ENCODE measurements at places on chromosomes 6 and 20. TPM values are rescaled to one million over a fixed set of nuclear protein-coding genes. Genes with fewer than 3 reads are reported as not detected.

Gene PTGIS
- 169 TPM for total RNA-seq

GRCh38 chr20:57688864-57689263 lies 21.0 kb downstream of the PMEPA1 start:
- no peak for DNase-seq

DNA sequence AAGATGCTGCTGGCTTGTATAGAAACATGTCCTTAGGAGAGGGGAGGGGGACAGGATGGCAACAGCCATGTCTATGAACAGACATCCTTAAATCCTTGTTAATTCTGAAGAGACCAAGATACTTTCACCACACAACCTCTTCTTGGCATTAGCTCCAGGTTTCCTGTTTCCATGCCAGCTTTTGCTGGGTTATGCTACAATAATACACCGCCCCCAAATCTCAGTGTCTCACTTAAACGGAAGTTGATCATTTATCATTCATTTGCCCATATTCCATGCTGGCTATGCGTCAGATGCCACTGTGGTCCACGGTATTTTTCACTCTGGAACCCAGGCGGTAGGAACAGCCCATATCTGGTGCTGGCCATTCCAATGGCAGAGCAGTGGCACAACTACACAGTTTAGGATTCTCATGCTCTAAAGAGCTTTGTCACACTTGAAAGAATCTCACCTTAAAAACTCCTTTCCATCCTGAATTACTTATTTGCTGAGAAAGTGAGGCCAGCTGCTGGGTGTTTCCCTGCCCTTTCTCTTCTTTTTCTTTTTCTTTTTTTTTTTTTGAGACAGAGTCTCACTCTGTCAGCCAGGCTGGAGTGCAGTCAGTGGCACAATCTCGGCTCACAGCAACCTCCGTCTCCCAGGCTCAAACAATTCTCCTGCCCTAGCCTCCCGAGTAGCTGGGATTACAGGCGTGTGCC lies 3.7 kb upstream of the RNASET2 start:
- DNase-seq, result no peak

DNA sequence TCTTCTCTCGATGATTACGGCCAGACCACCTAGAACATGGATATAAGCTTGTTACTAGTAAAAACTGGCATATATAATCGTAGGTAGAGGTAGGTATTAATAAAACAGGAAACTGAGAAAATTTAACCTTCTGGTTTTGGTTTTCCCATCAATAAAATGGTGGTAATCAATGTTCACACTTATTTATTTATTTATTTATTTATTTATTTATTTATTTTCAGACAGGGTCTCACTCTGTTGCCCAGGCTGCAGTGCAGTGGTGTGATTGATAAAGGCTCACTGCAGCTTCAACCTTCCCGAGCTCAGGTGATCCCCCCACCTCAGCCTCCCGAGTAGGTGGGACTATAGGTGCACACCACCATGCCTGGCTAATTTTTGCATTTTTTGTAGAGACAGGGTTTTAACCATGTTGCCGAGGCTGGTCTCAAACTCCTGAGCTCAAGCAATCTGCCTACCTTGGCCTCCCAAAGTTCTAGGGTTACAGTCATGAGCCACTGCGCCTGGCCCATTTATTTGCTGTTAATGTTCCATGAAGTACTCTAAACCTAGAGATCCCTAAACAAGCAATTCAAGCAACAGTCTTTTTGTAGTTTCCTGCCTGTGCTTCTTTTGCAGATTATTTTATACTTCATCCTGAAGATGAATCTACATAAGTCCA lies 11.5 kb downstream of the TOMM6 start:
- DNase-seq, result no peak

Gene SLC24A3
- total RNA-seq, result 3.7 TPM

DNA sequence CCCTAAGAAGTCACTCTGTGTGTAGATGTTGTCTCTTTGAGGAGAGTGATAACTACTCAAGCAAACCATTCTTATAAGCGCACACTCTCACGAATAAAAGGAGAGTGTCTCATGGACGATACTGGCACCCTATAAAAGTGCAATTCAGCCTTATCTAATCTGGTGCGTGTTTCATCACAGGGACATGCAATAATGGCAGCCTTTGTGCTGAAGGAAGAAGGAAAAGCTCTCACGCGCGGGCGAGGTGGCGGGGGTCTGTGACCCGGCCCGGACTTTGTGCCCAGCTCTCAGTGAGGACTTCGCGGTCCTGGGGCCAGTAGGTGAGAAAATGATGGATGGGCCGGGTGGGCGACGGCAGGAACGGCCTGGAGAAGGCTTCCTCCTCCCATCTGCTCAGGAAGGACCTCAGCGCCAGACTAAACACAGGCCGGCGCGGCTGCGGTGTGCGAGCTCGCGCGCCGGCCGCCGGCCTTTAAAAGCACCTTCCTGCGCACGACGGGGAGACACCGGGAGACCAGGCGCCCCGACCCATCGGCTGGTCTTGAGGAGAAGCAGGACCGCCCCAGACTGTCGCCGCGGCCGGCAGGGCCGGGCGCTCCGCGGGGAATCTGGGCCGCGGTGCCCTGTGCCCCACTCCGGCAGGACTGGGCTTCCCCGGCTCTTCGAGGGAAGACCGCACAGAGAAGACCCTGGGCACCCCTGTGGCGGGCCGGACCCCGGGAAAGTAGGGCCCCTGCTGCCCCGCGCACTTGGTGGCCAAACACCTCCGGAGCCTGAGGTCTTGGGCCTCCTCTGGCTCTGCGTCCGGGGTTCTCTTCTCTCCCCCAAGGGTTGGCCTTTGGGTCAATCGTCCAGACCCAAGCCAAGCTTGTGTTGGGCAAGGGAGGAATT lies 8.3 kb upstream of the FOXC1 start:
- no peak for DNase-seq

DNA sequence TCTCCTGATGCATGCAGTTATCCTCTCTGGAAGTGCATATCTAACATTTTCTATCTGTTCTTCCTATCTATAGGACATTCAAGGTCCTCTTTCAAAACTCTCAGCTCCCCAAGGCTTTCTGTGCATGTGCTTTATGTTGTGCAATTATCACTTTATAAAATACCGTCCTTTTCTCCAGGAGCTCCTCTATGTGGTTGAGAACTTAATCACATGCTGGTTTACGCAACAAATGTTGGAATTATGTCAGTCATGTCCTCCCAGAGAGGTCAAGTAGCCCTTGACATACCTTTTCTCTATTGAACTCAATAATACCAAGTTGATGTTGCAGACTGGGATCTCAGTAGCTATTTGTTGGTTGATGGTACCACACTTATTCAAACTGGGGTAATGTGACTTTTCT lies 388.4 kb downstream of the BTBD3 start:
- DNase-seq, result no peak

GRCh38 chr6:26594730-26595632 lies 1.8 kb upstream of the ABT1 start:
- DNase-seq, result no peak

DNA sequence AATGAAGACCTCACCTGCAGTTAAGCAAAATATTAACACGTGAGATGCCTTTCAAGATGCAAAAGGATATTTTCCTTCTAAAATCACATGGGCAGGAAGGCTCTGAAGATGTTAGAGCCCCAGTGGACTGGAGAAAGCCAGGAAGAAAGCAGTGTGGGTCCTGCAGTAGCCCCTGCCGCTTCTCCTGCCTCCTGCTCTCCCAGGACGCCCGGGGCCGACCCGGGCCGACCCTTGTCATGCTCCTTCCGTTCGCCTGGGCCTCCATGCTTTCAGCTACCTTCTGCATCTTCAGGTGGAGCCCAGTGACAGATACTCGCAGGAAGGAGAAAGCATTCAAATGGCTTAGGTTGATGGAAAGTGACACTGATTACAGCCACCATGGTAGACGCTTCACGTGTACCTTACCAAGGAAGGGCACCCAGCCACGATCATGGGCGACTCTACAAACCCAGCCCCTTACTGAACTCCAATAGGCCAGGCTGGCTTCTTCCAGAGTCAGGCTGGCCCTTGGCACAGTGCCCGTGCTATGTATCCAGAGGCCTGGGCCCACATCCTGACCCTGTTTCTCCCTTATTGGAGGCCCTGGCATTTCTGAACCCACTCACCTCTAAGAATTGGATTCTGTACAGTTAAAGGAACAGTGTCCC lies 69.0 kb downstream of the TCP11 start:
- DNase-seq, result no peak

- DNase-seq, result no peak
Observed at GRCh38 chr20:44394702-44395460, 39.4 kb downstream of the HNF4A start.

DNA sequence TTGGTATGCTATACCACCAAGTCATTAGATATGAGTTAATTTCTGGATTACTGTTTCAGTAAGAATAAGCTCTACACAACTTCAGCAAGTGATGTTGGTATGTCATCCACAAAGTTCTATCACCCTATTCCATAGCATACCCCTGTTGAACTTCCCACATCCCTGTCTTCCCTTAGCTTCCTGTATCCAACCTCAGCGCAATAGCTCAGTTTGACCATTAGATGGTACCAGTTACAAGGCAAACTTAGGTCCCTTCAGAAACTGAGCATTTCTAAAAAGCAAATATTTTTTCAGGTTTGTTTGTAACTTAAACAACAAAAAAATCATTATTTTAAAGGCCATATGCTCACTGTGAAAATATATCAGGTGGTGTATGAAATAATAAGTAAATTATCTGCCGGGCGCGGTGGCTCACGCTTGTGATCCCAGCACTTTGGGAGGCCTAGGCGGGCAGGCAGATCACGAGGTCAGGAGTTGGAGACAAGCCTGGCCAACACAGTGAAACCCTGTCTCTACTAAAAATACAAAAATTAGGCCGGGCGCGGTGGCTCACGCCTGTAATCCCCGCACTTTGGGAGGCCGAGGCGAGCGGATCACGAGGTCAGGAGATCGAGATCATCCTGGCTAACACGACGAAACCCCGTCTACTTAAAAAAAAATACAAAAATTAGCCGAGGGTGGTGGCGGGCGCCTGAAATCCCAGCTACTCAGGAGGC lies 8.8 kb upstream of the MOG start:
- DNase-seq, result no peak

All from right atrium auricular region (tissue), 2 donors.